Activated T-cell treated with anti-CD3 and anti-CD28 coated beads for 1 hour (primary cell): ENCODE measurements at places on chromosomes 6 and 20.

- no peak for DNase-seq
These were observed 734.3 kb downstream of the QKI start for GRCh38 chr6:164148788-164149187.

GRCh38 chr6:89506716-89507617, 74.0 kb downstream of the ANKRD6 start:
- DNase-seq = no peak

DNA sequence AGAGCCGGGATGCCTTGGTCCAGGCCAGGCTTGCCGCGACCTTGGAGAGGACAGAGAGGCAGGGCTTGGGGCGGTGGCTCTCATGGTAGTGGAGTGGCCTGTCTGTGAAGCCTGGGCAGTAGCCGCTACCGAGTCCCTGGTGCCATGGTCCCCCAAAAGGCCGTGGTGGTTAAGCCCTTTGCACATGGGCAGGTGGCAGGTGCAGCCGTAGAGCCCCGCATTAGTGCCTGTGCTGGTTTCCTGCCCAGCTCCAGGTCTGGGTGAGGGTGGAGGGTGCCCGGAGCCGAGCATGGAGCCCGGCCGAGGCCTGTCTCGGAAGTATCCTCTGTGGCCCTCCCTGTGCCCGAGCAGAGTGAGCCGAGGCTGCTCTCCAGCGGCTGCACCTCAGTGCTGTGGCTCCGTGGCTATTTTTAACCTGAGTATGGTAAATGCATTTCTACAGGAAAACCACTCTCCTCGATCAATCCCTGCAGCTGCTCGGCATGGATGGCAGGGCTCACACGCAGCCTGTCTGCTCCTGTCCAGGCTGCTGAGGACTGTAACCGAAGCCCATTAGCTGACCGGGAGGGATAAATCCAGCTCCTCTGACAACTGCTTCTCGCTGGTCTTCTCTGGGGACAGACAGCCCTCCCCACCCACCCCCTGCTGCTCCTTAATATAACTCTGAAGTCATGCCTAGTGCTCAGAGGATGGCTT, 36.3 kb upstream of the GATA5 start:
- DNase-seq = no peak

DNA sequence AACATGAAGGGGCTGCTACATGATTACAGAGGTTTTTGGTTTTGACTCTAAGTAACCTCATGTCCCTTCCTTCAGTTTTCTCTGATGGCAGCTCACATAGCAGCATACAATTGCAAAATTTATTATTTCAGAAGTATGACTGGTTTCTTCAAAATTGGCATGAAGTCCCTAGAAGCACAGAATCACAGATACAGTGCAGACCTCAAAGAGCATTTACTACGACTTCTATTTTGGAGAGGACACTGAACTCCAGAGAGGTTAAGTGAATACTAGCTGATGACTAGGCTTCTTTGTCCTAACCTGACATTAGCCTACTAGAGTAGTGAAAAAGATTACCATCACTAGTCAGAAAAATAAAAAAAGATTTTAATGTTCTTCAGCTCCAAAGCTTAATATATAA, 664.3 kb downstream of the RFPL4B start:
- DNase-seq = no peak

- no peak for DNase-seq
These were observed 181.8 kb downstream of the FOXA2 start for GRCh38 chr20:22402550-22402949.
